WTC11 (cell line): ENCODE measurements at places on chromosomes 16 and 17.

- DNase-seq = peak; percentile 90
Measured at GRCh38 chr16:711548-712320, 3.2 kb upstream of the METRN start.

DNA sequence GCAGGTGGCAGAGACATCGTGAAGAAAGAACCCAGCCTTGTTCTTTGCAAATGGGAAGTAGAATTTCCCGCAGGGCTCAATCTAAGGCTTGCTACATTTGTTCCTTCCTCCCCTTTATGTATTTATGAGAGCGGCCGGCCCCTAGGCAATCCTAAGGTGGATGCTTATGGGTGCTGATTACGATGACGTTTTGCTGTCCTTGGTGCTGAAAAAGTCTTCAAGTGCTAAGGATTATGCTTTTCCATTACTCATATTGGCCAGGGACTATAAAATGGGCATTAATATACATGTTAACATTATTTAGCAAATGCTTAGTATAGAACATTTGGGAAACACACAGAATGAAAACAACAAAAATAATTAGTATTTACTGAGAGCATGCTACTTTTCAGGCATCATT, 313.3 kb upstream of the XYLT1 start:
- DNase-seq = peak; percentile 35

- DNase-seq = no peak
Measured at GRCh38 chr16:20902426-20902825, 1.9 kb downstream of the LYRM1 start.

DNA sequence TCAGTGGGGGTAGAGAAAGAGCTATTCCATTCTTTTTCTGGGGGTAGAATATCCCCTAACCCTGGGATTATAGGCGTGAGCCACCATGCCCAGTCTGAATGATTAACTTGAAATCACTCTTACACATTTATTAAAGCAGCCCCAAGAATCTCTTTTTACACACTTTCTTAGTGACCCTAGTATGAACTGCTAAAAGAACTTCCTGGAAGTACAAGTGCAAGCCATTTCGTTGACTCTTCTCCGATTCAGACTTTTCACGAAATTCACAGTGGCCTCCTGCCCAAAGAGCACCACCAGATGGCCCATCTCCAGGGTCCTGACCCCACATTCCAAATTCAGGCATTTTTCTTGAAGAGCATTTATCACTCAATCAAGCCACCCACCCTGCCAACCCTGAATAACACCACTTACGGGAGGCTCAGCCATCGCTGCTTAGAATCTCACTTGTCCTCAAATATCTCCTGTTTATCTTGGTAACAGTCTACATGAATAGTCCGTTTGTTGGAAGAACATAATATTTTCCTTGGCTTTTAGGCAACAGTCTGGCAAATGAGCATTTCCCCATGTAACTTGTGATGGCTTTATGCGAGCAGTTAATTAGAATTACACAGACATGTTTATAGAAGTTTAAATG, 28.0 kb downstream of the ZNF423 start:
- no peak for DNase-seq

DNA sequence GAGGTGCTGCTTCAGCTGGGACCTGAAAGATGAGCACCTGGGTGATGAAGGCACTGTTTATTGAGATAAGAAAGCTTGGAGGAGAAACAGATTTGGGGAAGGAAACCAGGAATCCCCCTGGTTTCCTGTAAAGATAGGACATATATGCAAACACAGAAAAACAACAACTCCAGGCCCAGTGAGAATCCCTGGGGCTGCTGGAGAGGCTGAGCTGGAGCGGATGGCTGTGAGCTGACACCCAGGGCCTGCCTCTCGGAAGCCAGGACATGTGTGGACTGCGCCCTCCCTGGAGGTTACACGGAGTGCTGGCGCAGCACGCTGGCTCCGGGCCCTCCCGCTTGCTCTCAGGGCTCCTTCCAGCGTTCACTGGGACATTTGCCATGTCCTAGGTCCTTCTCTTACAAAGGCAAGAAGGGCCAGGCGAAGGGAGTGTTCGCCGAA, 57.5 kb downstream of the CYB5B start:
- no peak for DNase-seq
